B cell (primary cell): ENCODE measurements at places on chromosomes 1 and 21. TPM values are rescaled to one million over a fixed set of nuclear protein-coding genes. Genes with fewer than 3 reads are reported as not detected.
A peak's percentile ranks its signal among the peaks of the same experiment; 100 is the strongest.

DNA sequence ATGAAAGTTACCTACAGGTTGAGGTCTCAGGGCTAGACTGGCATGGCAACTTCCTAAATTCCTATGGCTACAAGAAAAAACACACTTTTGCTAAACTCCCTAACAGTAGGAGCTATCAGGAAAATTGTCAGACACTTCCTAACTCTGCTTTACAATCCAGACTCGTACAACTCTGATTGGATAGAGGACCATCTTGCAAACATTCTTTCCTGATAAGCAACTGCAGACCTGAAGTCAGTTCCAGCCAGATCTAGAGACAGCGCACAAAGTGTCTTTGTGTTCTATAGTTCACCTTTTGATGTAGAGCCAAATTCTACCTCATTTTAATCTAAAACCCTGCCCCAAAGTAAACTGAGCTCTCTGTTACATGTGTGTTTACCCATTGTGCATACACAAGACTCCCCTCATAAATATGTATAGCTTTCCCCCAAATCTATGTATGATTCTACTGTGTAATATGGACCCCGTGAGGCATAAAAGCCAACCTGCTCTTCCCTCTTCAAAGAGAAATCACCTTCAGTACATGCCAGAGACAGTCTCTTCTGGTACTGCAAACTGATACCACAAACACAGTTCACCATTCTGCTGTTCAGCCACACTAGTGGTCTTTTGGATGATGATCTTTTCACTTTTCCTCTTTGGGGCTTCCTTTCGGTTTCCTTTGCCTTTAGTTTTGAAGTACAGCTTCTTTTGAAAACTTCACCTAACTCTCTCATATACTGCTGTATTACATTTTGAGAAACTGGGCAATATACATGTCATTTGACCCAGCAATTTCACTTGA is 21.7 kb downstream of the ZP4 start:
- no peaks in the 10 kb centered on the region for H3K36me3 ChIP-seq
- DNase-seq: no peak
- no peaks in the 10 kb centered on the region for H3K4me1 ChIP-seq
- H3K4me3 ChIP-seq: no peak overlapping the region
- no peak overlapping the region for H3K27ac ChIP-seq

DNA sequence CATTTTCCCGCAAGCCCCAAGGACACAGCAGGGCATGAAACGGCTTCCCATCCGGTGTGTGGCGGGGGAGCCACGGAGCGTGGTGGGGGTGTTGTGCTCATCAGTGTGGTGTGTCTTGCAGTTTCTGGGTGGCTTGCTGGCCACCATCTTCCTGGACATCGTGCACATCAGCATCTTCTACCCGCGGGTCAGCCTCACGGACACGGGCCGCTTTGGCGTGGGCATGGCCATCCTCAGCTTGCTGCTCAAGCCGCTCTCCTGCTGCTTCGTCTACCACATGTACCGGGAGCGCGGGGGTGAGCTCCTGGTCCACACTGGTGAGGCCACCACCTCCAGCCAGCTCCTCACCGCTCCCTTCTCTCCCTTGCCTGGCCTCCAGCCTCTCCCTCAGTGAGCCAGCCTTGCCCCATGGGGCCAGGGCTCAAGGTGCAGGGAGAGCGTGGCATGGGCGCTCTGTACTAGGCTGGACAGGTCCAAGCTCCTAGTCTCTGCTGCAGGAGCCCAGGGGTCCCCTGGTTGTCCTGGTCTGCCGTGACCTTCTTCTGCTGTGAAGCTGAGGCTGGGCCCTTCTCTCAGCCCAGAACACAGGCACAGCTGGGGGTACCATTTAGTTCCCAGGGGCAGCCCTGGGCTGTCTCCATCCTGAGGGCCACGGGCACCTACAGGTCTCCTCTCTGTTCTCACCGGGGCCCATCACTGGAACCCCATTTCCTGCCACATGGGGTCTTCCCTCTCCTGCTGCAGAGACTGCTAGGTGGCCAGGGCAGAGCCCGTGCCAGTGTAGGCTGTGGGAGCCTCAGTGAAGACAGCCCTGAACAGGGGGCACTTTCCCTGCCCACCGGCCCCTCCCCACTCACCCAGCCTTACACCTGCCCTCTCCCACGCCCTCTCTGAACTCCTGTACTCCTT is 12.6 kb downstream of the AGTRAP start:
- peaks cover 4% of the 10 kb centered on the region for H3K4me1 ChIP-seq
- H3K27ac ChIP-seq: no peak overlapping the region
- H3K36me3 ChIP-seq: no peaks in the 10 kb centered on the region
- no peaks in the 10 kb centered on the region for H3K27me3 ChIP-seq
- no peak overlapping the region for H3K4me3 ChIP-seq

GRCh38 chr1:109399326-109399957 is 1.7 kb upstream of the SORT1 start:
- DNase-seq: peak; percentile 79
- peaks cover 14% of the 10 kb centered on the region for H3K36me3 ChIP-seq
- H3K27ac ChIP-seq: no peak overlapping the region
- H3K4me1 ChIP-seq: peaks cover 20% of the 10 kb centered on the region
- H3K4me3 ChIP-seq: no peak overlapping the region
- H3K27me3 ChIP-seq: peaks cover 31% of the 10 kb centered on the region

GRCh38 chr1:226608699-226609505 is 60.3 kb downstream of the STUM start:
- H3K36me3 ChIP-seq: no peaks in the 10 kb centered on the region
- H3K27ac ChIP-seq: no peak overlapping the region
- DNase-seq: peak; percentile 76
- no peak overlapping the region for H3K4me3 ChIP-seq
- H3K4me1 ChIP-seq: no peaks in the 10 kb centered on the region

LCE1A gene
- polyA plus RNA-seq: not detected in 2 replicates

DNA sequence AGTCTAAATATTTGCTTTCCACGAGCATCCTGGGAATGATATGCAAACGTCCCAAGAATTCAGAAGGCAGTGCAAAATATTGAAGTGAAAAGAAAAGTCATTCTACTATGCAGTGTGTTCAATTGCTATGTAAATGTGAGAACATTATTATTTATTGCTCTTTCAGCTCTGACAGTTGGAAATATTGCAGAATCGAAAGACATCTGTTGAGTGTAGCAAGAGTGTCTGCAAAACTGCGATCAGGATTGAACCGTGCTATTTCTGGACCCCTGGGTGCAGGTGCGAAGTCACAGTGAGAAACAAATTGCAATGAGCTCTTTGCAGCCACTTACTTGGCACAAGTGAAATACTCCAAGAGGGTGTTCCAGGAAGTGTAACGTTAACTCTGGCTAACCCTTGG is 566.4 kb downstream of the AJAP1 start:
- H3K4me1 ChIP-seq: no peaks in the 10 kb centered on the region
- H3K27me3 ChIP-seq: no peaks in the 10 kb centered on the region
- no peak for DNase-seq
- H3K27ac ChIP-seq: no peak overlapping the region
- no peaks in the 10 kb centered on the region for H3K36me3 ChIP-seq

DNA sequence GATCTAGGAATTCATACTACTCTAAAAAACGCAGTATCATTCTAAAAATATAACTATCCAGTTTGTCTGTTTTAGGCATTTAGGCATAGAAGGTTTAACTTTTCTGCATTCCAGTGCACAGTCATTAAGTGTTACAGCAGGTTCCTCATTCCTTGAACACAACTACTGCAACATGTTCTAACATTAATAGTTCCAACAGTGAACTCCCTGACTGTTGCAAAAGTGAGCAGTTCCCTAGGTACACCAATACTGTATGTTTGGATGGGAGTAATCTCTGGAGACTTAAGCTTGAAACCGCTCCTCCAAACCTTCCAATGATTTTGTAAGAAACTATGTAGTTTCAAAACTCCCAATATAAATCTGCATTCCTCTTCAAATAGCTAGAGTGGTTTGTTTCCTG is 46.2 kb downstream of the UCHL5 start:
- H3K36me3 ChIP-seq: no peaks in the 10 kb centered on the region
- no peak overlapping the region for H3K27ac ChIP-seq
- no peak for DNase-seq
- H3K4me1 ChIP-seq: no peaks in the 10 kb centered on the region
- H3K27me3 ChIP-seq: no peaks in the 10 kb centered on the region

- H3K4me3 ChIP-seq: no peak overlapping the region
- no peak for DNase-seq
- H3K4me1 ChIP-seq: peaks cover 36% of the 10 kb centered on the region
- H3K27me3 ChIP-seq: no peaks in the 10 kb centered on the region
These were observed 1.8 kb downstream of the ZNF683 start for GRCh38 chr1:26370591-26371382.

DNA sequence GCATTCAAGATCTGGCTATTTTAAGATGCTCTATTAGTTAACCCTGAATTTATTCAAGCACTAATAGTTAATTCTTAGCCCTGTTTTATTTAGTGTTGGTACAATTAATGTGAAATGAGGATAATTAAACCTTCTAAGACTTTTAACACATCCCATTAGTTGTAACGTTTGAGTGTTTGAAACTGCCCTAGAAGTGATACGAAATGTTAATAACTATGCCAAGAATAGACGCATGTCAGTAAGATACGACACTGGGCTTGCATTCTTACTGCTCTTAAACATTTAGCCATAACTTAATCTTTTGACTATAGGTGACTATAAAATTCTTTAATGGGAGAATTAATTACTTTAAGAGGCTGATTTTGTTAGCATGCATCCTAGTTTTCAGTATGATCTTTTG is 9.8 kb downstream of the H3-3A start:
- no peak for DNase-seq
- no peak overlapping the region for H3K4me3 ChIP-seq
- H3K27ac ChIP-seq: peak overlapping the region; percentile 31
- H3K4me1 ChIP-seq: peaks cover 8% of the 10 kb centered on the region
- peaks cover 61% of the 10 kb centered on the region for H3K36me3 ChIP-seq

GRCh38 chr1:235734335-235734734 is 84.8 kb upstream of the GNG4 start:
- H3K4me1 ChIP-seq: no peaks in the 10 kb centered on the region
- no peaks in the 10 kb centered on the region for H3K27me3 ChIP-seq
- DNase-seq: no peak
- no peak overlapping the region for H3K4me3 ChIP-seq
- H3K36me3 ChIP-seq: peaks cover 47% of the 10 kb centered on the region

CRNN gene
- not detected in 2 replicates for polyA plus RNA-seq

DNA sequence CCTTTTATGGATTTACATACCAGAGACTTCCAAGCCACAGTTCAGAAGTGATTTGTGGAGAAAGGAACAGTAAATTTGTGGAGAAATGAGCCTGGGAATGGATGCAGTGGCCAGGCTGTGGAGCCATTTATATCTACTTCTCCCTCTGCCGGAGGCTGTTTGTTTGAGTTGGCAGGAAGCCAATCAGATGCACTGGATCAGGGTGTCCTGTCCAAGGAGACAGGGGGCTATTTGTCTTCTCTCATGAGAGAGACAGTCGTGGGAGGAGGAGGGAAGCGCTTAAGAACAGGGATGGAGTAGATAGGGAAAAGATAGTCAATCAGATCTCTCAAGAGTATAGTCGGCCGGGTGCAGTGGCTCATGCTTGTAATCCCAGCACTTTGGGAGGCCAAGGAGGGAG is 2.8 kb upstream of the HAPLN2 start:
- H3K27me3 ChIP-seq: peaks cover 53% of the 10 kb centered on the region
- H3K36me3 ChIP-seq: no peaks in the 10 kb centered on the region

DNA sequence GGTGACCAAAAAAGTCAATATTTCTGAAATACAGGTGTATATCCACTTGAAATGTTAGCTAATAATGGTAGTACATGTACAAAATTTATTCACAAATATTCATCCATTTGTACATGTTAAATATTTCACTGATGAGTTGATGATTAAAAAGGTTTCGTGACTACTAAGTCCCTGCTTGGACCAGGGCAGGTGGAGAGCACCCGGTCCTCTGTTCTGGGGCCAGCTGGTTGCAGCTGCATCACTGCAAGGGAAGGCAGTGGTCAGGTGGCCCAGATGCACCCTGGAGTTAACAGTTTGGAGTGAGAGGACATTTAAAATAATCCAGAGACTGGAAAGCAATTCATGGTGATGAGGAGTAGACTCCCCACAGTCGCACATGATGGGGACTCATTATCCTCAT is 141.2 kb downstream of the ZBTB18 start:
- H3K27me3 ChIP-seq: no peaks in the 10 kb centered on the region
- DNase-seq: no peak
- H3K4me1 ChIP-seq: no peaks in the 10 kb centered on the region
- no peaks in the 10 kb centered on the region for H3K36me3 ChIP-seq
- H3K4me3 ChIP-seq: no peak overlapping the region
- no peak overlapping the region for H3K27ac ChIP-seq

GRCh38 chr21:9763807-9764206 is 757.6 kb upstream of the TPTE start:
- H3K27me3 ChIP-seq: no peaks in the 10 kb centered on the region
- H3K4me1 ChIP-seq: no peaks in the 10 kb centered on the region
- H3K36me3 ChIP-seq: no peaks in the 10 kb centered on the region
- H3K27ac ChIP-seq: no peak overlapping the region

DNA sequence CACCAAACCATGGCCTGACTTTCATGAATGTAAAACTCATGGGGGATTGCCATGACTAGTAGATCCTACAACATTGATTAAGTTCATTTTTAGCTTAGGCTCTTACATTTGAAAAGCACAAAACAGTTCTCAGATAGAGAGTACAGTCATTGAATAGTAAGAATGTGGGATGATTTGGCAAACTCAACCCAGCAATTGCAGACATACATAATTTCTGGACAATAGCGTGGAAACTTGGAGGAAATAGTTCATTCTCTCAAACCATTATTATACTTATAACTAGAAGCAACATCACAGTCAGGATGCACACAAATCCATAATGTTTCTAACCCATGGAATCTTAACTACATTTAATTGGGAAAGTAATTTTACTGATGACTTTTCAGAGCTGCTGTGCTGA is 598.2 kb downstream of the LMO4 start:
- no peaks in the 10 kb centered on the region for H3K4me1 ChIP-seq
- H3K4me3 ChIP-seq: no peak overlapping the region
- H3K27ac ChIP-seq: no peak overlapping the region

- no peak for DNase-seq
- H3K36me3 ChIP-seq: no peaks in the 10 kb centered on the region
- H3K4me1 ChIP-seq: no peaks in the 10 kb centered on the region
These were observed 114.2 kb upstream of the NR5A2 start for GRCh38 chr1:199913318-199913717.

MAP3K21 gene
- polyA plus RNA-seq: 1.5 and 1.9 TPM in 2 replicates

GRCh38 chr1:29524285-29525065 is 288.2 kb downstream of the PTPRU start:
- no peak overlapping the region for H3K27ac ChIP-seq
- H3K4me1 ChIP-seq: no peaks in the 10 kb centered on the region
- H3K4me3 ChIP-seq: no peak overlapping the region
- no peaks in the 10 kb centered on the region for H3K36me3 ChIP-seq
- H3K27me3 ChIP-seq: no peaks in the 10 kb centered on the region

DNA sequence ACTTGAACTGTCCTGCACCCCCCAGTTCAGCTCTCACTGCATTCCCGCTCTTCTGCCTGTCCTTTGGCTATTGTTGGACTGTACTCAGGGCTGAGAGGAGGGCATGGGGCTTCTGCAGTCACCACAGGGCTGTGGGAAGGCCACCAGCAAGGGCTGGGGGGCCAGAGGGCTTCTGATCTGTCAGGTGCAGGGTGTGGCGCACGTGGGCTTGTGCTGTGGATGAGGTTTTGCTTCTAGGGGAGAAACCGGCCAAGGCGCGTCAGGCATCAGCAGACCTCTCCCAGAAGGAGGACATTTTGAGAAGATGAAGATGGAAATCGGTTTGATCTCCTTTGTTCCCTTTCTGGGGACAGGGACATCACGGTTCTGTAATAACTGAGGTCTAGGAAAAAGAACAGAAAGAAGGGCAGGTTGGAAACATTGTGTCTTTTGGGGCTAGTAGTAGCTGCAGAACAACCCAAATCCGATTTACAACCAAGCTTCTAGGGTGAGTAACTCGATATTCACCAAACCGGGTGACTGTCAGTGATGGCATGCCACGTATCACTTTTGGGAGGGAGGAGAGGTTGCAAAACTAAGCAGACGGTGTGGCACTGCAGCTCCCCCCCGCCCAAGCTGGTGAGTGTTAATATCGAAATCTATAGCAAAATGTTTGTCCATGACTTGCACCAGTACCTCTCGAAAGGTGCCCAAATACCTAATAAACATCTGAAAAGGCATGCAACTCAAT is 40.9 kb downstream of the AGPAT3 start:
- no peaks in the 10 kb centered on the region for H3K4me1 ChIP-seq
- no peaks in the 10 kb centered on the region for H3K36me3 ChIP-seq
- H3K27me3 ChIP-seq: no peaks in the 10 kb centered on the region
